ENCODE measurements at places on chromosomes 5 and 9. TPM values are rescaled to one million over a fixed set of nuclear protein-coding genes. Genes with fewer than 3 reads are reported as not detected.

CMBL gene
- 6.2 TPM for total RNA-seq

AIF1L gene
- total RNA-seq = 16.0 TPM

DOCK2 gene
- 0.86 TPM for total RNA-seq

MOB3B gene
- total RNA-seq = 0.65 TPM

SLC6A19 gene
- not detected for total RNA-seq

FAM163B gene
- total RNA-seq = not detected

C5orf34 gene
- 2.6 TPM for total RNA-seq

CXCL14 gene
- total RNA-seq = not detected

GPRIN1 gene
- total RNA-seq = 11.4 TPM

Data from vein endothelial cell (primary cell).